ENCODE measurements at places on chromosomes 12 and 14.

DNA sequence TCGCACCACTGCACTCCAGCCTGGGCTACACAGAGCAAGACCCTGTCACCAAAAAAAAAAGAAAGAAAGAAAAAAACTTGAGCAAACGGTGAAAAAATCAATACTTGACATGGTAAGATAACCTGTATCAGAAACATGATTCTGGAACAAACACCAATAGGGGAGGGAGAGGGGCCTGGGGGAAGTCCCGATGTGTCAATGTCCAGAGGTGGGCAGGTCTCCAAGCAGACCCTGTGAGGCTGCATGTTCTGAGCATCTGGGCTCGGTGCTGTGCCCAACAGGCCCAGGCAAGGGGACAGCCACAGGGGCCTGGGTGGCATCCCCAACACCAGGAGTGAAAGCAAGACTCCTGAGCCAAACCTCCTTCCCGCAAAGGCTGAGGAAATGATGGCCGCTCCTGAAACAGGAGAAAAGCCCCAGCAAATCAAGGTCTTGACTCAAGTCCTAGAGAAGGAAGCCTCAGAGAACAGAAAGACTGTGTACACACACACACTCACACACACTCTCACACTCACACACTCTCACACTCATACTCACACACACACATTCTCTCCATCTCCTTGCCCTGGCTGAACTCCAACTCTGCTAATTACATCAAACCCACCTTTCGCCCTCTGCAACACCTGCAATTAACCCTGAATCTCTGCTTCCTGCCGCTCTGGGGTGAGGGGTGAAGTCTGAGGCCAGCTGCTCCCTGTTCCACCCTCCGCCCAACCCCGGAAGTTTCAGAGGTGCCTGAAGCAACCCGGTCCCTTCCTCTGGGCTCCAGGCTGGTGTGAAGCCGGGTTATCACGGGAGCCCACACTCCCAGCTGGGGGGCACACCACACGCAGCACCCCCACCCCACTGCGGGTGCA lies 20.4 kb downstream of the CCDC88C start:
- no peak for DNase-seq

DNA sequence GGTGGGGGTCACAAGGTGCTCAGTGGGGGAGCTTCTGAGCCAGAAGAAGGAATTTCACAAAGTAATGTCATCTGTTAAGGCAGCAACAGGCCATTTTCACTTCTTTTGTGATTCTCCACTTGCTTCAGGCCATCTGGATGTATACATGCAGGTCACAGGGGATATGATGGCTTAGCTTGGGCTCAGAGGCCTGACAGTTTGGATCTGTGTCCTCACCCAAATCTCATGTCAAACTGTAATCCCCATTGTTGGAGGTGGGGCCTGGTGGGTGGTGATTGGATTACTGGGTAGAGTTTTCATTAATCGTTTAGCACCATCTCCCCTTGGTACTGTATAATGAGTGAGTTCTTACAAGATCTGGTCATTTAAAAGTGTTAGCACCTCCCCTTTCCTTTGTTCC lies 36.4 kb downstream of the TESPA1 start:
- no peak for DNase-seq

GRCh38 chr14:101505236-101505970 lies 55.9 kb upstream of the DIO3 start:
- no peak for DNase-seq

GRCh38 chr14:61698206-61698980 lies 3.1 kb downstream of the HIF1A start:
- DNase-seq = no peak

DNA sequence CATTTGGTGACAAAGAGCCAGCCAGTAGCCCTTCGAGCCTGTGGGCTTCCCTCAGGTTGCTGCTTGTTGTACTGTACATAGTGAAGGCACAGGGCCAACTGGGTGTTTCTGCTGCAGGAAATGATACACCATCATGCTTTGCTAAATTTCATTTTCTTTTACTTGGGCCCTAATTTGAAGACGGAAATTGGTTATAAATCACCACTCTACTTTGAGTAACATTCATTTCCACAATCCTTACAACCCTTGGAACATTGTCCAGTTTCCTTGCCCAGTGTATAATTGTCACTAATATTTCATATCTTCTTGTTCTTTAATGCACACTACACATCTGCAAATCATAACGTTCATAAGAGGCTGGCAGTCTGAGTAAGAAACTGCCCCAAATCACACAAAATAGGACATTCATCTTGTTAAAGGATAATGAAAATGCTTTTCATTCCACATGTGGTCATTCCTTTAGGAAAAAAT lies 30.2 kb downstream of the MSRB3 start:
- peak; percentile 12 for DNase-seq

All from M059J (cell line).